ENCODE measurements at places on chromosomes 1 and 21.

- peak; percentile 35 for DNase-seq
Observed at GRCh38 chr1:59743324-59744091, 71.2 kb upstream of the HOOK1 start.

DNA sequence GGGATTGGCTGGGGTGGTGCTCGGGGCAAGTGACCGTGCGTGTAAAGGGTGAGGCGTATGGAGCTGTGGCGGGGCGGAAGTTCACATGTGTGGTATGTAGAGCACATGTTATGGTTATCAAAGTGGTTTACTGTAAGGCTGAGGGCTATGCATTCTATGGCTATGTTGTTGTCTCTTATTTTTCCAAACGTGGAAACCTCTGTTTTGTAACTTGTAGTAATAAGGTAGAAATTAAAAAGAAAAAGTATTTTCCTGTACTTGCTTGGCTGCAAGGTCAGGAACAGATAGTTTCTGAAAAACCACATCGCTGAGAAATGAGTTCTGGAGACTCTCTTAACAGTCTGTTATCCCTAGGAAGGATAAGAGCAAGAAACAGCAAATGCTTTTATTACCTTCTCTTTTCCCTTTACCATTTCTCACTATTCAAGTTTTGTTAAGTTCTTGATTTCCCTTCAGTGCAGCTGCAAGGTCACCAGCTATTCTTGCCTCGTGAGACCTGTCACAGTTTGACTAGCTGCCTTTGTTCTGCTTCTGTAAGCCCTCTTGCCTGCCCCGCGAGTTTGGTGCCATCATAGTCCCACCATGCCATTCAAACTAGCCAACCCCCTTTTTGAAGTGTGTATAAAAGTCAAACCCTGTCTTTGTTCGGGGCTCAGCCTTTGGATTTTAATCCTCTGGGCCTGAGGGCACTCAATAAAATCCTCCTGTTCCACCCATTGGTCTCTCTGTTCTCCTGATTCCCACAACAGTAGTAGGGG lies 9.5 kb downstream of the RNU1-2 start:
- peak; percentile 81 for DNase-seq

GRCh38 chr1:200901350-200901749 lies 6.7 kb downstream of the INAVA start:
- no peak for DNase-seq

DNA sequence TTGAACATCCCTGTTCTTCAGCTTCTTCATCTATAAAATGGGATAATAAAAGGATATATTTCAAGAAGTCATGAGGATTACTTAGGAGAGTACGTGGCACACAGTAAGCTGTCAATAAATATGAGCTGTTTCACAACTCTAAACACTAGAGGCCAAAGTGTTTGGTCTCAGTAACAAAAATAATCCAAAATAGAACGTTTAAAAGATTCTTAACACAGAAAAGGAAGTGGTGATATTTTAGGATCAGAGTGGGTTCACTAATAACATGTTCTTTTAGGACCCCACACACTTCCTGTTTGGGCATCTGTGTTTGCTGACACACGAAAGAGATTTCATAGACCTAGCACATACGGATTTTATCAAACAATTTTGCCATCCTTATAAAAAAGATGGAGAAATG lies 32.9 kb downstream of the TNFSF18 start:
- DNase-seq, result no peak

DNA sequence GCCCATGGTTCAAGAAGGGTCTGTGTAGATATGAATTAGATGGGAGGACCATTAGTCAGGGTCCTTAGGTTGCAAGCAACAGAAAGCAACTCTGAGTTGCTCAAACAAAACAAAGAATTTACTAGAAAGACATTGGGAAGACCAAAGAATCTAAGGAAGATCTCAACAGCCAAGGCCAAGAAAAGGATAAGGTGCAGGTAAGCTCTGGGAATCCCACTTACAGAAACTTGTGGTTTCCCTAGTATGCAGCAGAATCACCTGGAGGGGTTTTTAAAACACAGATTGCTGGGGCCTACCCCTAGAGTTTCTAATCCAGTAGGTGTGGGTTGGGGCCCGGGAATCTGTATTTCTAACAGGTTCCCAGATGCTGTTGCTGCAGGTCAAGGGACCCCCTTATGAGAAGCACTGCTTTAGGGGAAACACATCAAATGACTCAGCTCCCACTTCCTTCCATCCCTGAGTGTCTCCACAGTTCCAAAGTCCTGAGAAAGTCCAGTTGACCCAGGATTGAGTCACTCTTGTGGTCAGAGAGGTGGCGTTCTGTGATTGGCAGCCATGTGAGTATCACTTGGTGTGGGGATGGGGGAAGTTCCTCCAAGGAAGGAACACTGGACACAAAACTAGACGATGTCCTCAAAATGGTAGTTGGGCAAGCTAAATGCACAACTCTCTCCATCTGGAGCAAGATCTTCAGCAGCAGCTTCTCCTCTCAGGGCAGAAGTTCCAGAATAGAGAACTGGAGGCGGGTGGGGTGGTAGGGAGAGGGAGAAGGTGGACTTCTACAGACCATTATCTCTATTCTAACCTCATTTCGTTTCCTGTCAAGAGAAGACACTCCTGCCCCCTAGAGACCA lies 24.2 kb upstream of the EYA3 start:
- DNase-seq, result peak; percentile 60

DNA sequence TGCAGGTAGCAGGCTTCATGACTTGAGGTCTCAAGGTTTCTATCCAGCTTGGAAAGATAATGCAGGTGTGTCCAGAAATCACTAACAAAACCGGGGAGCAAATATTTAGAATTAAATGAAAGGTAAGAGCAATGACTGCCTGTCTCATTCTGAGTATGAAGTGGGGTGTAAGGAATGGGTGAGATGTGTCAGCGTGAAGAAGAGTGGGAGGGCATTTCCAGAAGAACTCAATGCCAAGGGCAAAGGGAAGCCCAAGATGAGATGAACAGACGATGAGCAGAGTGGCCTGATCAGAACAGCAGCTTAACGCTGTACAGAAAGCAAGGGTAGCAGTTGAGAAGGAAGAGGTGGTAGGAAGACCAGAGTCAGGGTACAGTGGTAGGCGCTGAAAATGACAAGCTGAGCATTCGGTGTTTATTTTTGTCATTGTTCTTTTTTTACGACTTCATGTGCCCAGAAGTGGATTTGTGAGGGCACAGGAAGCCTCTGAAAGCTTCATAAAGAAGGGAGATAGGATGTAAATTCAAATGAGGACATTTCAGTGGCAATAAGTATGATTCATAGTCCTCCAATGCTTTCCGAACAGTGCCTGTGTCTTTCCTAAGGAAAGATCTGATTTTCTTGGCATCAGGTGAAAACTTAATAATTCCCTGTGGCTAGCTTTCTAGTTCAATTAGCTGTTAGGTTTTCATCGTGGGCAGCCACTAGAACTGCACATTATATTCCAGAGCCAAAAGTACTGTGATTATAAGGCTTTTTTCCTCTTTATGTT lies 190.5 kb downstream of the APP start:
- DNase-seq, result no peak

GRCh38 chr1:175471039-175471800 lies 272.2 kb downstream of the TNR start:
- no peak for DNase-seq

GRCh38 chr1:60622486-60622885 lies 459.9 kb upstream of the NFIA start:
- DNase-seq, result no peak

- no peak for DNase-seq
Observed at GRCh38 chr1:170742600-170742999, 78.7 kb downstream of the PRRX1 start.

- no peak for DNase-seq
Observed at GRCh38 chr1:189868021-189868420, 609.6 kb downstream of the BRINP3 start.

- no peak for DNase-seq
Observed at GRCh38 chr1:6294080-6294889, 33.4 kb upstream of the GPR153 start.

All from kidney capillary endothelial cell (primary cell).